Activated CD8-positive, alpha-beta memory T cell treated with anti-CD3 and anti-CD28 coated beads for 4 hours (primary cell): ENCODE measurements at places on chromosomes 7 and 10.

GRCh38 chr10:71684356-71685173 lies 35.0 kb downstream of the C10orf105 start:
- DNase-seq: no peak

DNA sequence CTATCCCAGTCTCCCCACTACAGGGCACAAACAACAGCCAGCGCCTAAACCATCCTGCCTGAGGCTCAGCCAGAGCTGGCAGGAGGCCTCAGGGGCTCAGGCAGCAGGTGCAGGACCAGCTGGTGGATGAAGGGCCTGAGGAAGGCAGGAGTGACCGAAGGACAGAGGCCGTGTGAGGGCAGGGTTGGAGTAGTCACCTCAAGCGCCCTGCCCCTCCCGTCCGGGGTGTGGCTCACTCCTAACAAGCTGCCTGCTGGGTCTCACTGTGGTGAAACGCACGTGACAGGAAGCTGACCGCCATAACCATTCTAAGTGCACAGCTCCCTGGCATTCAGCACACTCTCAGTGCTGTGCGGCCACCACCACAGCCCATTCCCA lies 281.1 kb downstream of the ELFN1 start:
- DNase-seq: no peak

DNA sequence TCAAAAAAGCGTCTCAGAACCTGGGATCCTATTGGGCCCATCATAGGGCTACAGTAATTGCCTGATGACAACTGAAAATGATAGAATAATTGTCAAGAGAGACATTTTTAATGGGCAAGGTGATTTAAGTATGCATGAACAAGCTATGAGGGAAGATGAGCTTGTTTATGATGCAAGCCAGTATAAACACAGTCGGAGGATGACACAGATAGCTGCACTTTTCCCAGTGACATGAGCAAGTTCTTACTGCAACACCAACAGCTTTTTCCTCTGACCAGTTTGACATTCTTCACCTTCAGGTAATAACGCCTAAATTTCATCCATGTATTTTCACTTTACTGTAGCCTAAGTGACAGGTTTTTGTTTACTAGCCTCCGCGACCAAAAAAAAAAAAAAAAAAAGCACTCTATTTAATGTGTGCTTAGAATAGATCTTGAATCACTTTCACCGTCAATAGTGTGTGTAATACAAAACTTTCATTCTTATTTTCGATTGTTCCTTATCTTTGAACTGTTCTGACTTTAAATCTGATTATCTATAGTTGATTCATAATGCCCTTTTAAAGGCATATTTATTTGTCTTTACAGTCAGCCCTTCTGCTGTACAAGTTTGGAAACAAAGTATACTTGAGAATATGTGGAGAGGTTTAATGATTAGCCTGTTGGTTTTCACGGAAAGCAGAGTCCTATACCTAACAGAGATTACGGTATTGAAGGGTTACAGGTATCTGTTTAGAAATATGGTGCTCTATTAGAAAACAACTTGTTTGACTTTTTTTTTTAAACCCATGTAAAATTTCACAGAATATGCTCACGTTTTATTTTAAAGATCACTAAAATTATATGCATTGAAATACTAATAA lies 1.7 kb downstream of the FOXP2 start:
- DNase-seq: no peak

- peak; percentile 18 for DNase-seq
These were observed 945 bp downstream of the ADD3 start for GRCh38 chr10:110008518-110009339.

- DNase-seq: no peak
These were observed 9.1 kb upstream of the CSGALNACT2 start for GRCh38 chr10:43128958-43129706.

GRCh38 chr7:138814816-138815332 lies 16.9 kb upstream of the ATP6V0A4 start:
- no peak for DNase-seq

DNA sequence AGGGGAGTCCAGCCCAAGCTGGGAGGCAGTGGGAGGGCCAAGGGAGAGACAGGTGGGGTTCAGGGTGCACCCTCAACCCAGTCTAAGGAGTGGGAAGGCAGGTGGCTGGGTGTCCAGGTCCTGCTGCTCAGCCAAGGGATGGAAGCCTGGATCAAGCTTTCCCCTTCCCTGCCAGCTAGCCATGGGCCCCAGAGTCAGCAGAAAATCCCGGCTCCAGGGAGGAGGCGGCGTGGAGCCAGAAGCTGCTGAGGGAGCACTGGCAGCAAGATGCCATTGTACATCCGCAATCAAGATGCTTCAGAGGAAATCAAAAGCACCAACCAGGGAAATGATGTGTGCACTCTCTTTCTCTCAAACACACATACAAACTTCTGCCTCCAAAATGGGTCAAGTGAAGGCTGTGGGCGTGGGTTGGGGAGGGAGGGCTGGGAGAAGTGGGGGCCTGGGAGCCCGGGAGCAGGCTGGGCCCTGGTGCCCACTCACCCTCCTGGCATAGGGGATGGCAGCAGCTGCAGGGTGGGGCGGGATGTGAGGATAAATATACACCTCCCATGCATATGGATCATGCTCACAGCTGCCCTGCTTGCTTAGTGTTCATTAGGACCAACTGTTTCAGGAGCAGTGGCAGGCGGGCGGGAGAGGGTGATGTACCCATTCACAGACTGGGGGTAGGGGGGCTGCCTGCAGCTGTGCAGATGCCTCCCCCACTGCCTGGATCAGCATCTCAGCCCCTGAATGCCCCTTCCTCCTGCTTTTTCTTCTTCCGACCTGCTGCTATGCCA lies 24.2 kb downstream of the TRIM8 start:
- DNase-seq: no peak

DNA sequence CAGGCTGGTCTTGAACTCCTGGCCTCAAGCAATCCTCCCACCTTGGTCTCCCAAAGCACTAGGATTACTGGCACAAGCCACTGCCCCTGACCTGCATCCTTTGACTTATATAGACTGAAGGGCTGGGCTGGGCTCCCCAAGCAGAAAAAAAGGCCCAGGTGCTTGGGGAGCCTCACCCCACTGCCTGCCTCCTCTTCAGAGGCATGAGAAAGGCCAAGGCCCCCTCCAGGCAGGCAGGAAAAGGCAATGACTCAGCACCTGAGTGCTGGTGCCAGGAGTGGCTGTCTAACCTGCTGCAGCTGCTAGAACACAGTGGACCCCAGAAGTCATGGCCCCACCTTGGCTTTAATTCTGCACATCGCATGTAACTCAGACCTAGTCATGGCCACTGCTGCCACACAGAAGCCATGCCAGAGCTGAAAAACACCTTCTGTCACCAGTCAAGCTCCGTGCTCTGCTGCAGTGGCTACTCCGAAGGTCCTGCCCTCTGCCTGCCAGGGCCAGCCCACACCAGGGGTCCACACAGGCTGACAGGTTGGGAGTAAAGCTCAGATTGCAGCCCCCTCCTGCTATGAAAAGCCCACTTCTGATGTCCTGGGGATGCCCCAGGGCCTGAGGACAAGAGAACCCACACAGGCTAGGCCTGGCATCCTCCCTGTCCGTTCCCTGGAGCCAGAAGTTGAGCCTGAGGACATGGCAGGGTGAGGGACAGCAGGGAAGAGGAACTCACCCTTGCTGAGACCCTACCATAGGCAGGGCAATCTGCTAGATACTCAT lies 48.5 kb downstream of the GRID1 start:
- DNase-seq: no peak

DNA sequence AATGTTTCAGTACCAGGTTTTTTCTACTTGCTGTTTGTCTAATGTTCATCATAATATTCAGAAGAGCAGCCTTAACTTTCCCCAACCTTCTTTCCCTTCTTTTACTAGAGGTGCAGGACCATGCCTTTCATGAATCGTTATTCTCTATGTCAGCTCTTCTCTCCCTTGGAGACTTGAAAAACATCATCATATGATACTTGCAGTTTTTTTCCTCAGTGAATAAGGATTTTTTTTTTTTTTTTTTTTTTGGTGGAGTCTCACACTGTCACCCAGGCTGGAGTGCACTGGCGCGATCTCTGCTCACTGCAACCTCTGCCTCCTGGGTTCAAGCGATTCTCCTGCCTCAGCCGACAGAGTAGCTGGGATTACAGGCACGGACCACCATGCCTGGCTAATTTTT lies 30.1 kb downstream of the SMNDC1 start:
- no peak for DNase-seq

GRCh38 chr10:84540617-84541288 lies 212.4 kb downstream of the CCSER2 start:
- peak; percentile 25 for DNase-seq

DNA sequence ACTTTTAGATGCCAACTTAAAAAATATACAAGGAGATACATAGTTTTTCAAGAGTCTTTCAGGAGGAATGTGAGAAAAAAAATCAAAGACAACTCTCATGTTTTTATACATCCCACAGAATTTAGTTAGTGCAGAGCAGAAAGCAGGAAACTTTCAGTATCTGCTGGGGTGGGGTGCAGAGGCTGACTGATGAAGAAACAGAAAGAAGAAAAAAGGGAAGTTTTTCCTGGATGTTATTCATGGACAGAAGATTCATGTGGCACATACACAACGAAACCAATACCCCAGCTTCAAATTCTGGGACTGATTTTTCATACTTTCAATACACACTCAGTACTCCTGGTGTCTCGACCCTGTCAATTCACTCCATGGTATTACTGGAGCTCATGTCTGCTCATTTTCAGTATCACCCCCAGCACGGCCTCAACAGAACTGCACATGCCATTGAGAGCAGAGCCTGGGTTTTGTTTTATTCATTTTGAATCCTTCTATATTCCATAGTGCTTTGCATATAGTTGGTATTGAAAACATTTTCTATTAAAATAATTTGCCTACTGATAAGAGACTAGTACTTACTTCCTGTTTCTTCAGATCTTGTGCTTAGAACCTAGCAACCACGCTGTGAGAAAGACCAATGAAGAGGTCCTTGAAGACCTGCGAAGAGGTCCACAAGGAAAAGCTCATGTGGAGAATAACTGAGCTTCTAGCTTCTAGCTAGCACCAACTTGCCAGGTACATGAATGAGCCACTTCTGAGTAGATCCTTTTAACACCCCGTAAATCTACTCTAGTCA lies 49.0 kb downstream of the NDUFB2 start:
- no peak for DNase-seq

DNA sequence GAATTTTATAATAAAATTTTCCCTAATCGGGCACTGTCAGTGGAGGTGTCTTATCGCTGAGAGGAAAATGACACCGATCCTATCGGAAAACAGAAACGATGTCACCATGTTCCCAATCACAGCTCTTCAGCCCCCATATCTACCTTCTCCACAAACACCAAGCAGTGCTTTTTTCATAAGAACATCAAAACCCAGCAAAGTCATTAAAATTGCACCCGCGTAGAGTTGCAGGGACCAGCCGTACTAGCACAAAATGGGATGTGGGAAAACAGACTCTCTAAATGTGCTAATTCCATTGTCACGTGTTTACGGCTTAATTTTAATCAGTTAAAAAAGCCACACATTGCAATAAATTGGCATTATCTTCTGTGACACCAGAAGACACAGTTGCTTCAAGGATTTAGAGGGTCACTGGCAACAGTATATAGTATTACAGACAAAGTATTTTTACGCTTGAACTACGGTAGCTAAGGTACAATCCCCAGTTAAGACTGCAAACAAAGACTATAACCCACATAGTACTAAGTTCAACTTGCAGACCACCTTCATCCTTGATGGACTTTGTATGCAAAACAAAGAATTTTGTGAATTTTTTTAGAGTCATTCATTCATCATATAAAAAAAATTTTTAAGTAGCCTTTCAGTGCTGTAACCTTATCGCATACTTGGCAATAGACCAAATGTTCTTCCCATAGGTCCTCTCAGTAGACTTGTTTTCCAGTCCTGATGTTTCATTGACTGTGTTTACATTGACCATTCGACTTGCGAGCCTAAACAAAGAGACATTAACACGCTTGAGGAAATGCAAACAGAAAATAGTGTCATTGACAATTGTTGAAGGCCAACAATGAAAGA lies 116.0 kb downstream of the VTI1A start:
- DNase-seq: no peak

- DNase-seq: no peak
These were observed 158.6 kb upstream of the MAGI2 start for GRCh38 chr7:79612022-79612421.

DNA sequence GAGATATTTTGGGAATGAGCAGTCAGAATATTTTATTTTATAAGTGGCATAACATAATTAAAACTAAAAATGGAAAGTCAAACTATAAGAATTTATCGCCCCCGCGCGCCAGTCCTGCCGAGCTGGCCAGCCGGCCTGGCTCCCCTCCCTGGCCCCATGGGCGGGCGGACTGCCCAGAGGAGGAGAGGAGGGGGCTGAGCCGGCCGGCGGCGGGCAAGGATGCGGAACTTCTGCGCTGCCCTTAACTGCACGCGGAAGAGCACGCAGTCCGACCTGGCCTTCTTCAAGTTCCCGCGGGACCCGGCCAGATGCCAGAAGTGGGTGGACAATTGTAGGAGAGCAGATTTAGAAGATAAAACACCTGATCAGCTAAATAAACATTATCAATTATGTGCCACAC lies 96.8 kb downstream of the DKK1 start:
- no peak for DNase-seq

DNA sequence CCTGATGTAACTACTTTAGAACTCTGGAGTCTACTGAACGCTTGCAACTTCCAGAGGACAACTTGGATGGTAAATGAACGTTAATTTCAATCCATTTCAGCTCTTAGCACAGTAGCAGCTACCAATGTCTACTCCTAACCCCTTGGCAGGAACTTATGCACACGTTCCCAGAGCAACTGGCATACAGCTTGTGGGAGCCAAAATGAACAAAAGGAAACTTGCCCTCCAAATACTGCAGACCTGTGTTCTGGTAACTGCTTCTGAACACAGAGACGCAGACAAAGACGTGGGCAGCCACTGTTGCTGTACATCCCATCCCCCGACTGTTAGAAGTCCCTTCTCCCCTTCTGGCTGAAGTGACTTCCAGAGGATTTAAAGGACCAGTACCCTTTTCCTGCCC lies 61.3 kb downstream of the XPNPEP1 start:
- DNase-seq: no peak
